ENCODE measurements at places on chromosomes 1 and 21.
A peak's percentile ranks its signal among the peaks of the same experiment; 100 is the strongest.

DNA sequence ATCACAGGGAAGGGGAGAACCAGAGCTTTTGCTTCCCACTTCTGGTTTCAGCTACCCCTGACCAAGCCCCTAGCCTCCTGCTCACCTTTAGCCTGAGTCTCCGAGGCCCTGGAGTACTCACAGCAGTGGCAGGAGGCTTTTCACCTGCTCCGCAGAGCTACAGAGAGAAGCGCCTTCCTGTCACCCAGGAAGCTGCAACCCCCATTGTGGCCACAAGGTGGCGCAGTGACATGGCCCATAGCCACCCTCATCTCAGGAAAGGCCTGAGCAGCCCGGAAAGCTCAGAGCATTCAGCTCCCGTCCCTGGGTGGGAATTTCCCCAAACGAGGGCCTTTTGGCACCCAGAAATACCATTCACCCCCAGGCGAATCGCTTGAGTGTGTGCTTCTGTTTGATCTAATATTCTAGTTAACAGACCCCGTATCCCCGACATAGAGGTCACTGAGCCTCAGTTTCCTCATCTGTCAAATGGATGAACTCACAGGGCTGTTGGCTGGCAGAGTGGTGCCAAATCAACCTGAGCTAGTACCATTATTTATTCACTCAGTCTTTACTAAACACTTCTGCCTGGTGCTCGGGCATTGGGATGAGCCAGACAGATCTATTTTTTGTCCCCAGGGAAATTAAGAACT lies 25.3 kb downstream of the A3GALT2 start:
- DNase-seq: peak; percentile 82

DNA sequence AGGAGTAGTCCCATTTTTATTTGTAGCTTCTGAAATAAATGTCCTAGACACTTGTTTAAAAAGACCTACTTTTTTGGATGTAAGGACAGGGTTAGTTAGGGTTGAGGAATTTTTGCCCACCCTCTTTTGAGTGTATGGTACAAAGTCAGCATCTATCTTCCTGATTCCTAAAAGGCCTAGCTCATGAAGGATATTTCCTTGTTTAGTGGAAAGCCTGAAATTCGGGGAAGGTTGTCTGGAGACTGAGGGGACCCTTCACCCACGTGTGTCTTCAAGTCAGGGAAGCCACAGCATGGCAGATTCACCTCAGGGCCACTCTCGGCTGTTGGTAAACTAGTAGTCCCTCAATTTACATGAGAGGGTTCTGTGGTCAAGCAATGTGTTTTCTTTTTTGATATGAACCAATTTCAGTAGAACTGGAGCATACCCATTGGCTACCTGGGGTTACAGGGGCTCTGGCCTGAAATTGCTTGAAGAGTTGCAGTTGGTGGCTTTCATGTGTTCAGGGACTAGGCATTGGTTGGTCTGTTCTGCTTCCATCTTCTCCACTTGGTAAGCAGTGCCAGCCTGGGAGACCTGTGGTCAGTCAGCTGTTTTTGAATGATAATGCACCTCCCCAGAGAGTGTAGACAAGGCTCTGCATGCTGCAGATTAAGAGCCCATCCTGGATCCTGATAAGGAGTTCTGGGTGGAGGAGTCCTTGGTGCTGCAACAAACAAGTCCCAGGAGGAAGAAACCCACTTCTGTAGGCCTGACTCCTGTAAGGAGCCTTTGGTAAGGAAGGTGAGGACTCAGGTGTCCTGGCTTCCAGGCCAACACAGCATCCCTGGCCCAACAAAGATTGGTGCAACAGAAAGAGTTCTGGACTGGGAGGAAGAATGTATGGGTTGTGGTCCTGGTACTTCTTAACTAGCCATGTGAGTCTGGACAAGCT lies 6.3 kb downstream of the BTG2 start:
- no peak for DNase-seq

- peak; percentile 36 for DNase-seq
Measured at GRCh38 chr1:50333595-50333974, 89.7 kb downstream of the DMRTA2 start.

DNA sequence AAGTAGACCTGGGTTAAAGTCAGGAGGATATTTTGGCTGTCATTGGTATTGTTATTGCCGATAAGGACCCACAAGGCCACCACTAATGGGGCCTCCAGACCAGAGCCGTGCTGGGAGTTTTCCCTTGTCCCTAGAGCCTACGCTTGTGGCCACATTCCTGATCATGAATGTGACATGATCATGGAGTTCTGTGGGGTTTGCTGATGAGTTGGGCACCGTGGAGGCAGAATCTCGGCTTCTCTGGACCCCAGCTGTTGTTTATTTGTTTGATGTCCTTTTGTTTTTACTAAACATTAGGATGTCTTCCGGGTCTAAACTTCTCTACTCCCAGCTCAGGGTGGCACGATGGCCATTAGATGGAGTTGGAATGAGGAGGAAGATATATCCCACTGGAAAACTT lies 74.9 kb upstream of the TMPRSS2 start:
- no peak for DNase-seq

DNA sequence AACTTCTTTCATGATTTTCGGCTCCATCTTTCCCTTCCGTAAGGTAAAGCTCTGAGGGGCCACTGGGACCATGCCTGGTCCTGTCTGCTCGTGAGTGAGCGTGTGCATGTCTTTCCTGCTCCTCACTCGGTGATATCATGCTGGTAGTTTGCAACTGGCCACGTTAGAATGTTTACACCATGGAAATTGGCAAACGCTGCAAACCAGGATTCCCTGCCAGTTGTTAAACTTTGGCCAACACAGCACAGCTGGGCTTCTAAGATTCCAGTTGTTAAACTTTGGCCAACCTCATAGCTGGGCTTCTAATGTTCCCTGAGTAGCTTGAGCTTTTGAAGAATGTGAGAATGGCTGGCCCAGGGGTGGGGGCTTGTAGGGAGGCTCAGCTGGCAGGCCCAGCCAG lies 68.0 kb upstream of the ACTL8 start:
- no peak for DNase-seq

GRCh38 chr1:154170547-154171222 lies 15.8 kb upstream of the NUP210L start:
- DNase-seq: peak; percentile 43

- DNase-seq: no peak
Measured at GRCh38 chr1:168601051-168601450, 24.6 kb downstream of the XCL1 start.

GRCh38 chr1:96538883-96539282 lies 182.7 kb upstream of the PTBP2 start:
- DNase-seq: no peak

DNA sequence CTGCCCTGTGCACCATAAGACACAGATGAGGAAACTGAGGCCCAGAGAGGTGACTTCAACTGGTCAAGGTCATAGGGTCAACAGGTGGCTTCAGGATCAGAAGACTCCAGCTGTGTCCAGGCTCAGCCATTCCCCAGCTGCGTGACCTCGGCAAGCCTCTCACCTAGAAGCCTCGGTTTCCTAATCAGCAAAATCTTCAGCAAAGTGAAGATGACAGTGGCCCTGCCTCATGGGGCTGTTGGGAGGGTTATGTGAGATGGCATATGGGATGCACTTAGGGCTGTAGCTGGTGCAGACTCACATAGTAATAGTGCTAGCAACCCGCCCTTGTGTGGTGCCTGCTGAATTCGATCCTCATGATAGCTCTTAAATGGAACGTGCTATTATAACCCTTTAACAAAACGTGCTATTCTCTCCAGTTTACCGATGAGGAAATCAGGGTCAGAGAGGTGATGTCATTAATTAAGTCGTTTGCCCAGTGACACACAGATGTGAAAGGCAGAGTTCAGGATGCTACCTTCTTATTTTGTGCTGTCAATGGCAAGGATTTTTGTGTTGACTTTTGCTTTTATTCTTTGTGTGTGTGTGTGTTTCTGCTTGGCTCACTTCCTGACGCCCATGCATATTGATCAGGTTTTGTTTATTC lies 472.9 kb downstream of the MATN1 start:
- DNase-seq: no peak

DNA sequence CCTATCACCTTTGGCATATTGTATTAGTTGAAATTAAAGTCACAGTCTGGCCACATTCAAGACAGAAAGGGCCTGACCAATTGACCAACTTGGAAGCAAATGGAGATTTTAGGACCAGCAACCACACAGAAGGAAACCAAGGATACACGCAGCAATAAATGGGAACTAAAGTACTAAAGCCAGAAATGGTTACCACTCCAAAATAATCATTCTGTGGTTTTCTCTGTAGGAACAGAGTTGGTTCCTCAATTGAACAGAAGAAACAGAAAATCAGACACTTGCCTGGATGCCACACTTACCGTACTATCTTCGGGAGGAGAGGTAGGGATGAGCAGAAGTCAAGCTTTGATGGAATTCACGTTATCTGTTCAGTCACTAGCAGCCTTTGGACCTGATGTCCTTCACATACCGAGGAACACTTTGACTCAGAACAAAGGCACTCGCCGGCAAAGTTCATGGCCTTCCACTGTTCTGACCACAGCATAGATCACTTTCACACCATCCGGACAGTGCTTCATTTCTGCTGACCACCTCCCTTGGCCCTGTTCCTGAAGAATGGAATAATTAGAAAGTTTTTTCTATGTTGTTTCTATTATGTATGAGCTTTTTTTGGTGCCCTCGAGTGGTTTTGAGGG lies 96.9 kb downstream of the LPAR3 start:
- DNase-seq: no peak

- DNase-seq: no peak
Measured at GRCh38 chr1:147781056-147781471, 20.7 kb upstream of the GJA5 start.

GRCh38 chr1:27455139-27455811 lies 34.7 kb downstream of the WASF2 start:
- no peak for DNase-seq

DNA sequence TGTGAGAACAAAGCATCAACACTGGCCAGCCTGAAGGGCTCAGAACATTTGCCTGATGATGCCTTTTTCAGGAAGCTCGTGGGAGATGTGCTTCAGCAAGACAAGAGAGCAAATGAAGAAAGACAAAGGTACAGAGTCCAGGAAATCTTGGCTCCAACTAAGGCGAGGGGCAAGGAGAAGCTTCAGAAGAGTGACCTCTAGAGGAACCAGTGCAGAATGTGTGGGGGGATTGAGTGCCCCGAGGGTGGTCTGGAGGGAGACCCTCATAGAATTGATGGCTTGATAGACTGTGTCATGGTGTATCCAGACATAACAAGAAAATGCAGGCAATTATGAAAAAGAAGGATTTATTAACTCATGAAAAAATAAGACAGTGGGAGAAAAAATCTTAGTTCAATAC lies 15.3 kb upstream of the NLRP3 start:
- no peak for DNase-seq

DNA sequence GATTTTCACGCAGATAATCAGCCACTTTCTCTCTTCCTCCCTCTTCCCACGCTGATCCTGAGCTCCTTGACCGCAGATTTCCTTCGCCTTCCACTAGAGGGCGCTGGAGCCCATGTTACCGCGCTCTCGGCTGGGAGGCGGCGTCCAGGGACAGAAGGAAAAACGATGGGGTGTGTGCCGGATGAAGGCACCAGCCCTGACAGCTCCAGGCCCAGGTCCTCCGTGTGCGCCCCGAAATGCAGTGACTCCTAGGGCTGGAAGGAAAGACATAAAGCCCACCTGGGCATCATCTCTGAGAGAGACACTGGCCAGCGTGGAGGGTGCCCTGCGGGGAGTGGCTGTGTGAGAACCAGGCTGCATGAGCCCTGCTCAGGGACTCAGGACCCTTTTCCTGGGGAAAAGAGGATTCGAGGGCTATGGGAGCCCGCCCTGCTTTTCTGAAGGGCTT lies 44.9 kb upstream of the CYP2J2 start:
- DNase-seq: peak; percentile 31

GRCh38 chr1:183780757-183781156 lies 24.2 kb upstream of the RGL1 start:
- no peak for DNase-seq

DNA sequence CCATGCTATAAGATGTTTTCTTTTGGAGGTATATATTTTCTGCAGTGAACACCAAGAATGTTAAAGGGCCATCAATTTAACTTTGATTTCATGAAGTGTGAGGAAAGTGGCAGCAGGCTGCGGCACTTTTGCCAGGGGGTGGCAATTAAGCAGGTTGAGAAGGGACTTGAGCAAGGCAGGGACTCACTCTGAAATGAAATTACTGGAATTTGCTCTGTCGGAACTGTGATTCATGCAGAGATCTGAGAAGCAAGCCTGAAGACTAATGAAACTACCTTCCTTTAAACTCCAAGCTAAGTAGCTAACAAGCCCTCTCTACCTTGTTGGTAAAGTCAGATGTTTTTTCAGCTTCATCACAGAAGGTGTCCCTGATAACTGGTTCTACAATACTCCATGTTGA lies 441.6 kb downstream of the SIPA1L2 start:
- DNase-seq: no peak

DNA sequence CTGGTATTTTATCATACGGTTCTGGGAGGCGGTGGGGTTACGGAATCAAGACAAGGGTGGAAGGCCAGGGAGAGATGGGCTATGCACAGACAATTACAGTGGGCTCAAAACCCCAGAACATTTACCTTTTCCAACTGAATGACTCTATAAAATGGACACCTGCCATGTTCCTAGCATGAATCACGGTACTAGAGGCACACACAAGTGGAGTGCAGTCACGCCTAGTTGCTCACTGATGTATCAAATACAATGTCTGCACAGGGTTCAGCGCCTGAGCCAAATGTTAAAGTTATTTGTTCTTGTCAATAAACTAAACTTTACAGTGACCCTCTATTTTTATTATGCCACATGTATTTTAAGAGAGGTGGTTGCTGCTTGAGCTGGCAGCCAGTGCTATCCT lies 121.4 kb downstream of the ATG4C start:
- no peak for DNase-seq

DNA sequence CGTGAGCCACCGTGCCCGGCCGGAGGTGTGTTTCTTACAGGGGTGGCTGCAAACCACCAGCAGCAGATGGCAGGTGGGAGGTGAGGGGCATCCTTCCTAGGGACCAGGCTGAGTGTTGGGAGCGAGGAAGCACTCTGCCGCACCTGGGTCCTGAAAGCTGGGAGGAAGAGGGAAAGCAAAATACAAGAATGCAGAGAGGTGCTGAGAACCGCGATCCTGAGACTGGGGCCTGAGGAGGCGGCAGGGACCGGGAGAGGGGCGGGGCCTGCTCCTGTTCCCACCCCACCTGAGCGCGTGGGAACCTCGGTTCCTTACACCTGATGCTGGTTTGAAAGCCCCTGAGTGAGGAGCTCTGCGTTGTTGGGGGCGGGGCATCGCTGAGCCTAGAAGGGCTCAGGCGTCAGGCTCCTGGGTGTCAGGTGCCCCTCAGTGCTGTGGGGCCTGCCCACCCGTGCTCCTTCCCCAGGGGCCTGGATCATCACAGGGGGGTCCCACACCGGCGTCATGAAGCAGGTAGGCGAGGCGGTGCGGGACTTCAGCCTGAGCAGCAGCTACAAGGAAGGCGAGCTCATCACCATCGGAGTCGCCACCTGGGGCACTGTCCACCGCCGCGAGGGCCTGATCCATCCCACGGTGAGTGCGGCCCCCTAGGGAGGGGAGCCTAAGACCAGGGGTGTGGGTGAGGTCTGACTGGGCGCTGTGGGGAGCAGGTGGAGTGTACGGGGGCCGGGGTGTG lies 15.5 kb downstream of the TRPM2 start:
- no peak for DNase-seq

GRCh38 chr1:192442736-192443135 lies 125.9 kb downstream of the RGS21 start:
- DNase-seq: no peak

Measured in stimulated activated CD4-positive, alpha-beta T cell treated with anti-CD3 and anti-CD28 coated beads, TNF-alpha, amount 100 ng/mL, for 48 hours (primary cell).